ENCODE measurements at places on chromosomes 1 and 21.
A peak's percentile ranks its signal among the peaks of the same experiment; 100 is the strongest.

- DNase-seq = no peak
Observed at GRCh38 chr21:29152916-29153315, 22.5 kb downstream of the MAP3K7CL start.

DNA sequence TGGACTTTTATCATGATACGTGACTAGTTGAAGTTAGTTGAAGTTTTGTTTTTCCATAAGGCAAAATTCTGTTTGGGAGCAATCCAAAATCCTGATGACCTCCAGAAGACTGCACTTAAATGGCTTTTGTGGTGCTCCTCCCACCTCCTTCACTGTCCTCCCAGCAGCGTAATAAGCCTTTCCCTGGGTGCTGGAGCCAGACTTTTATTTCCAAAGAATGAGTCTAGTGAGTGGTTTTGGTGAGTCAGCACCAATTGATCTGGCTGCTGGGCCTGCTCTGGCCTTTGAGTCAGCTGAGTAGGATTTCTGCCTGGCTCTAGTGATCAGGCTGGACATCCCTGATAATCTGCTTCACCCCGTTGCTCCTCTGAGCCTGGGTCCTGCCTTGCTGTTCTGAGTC lies 21.7 kb upstream of the KCND3 start:
- DNase-seq = no peak

GRCh38 chr21:27475363-27475955 lies 508.6 kb upstream of the ADAMTS5 start:
- DNase-seq = no peak

- no peak for DNase-seq
Observed at GRCh38 chr1:199082778-199083389, 444.0 kb downstream of the PTPRC start.

GRCh38 chr1:32619701-32620485 lies 30.5 kb downstream of the ZBTB8OS start:
- no peak for DNase-seq

- DNase-seq = no peak
Observed at GRCh38 chr1:246724016-246724730, at the start of gene SCCPDH. SCCPDH (plus strand) TSS chr1:246724409; CDS start chr1:246724423, 14 bp downstream.

GRCh38 chr1:97668945-97669344 lies 251.9 kb downstream of the DPYD start:
- peak; percentile 7 for DNase-seq

GRCh38 chr1:53139951-53140361 lies 2.5 kb downstream of the SLC1A7 start:
- DNase-seq = no peak

DNA sequence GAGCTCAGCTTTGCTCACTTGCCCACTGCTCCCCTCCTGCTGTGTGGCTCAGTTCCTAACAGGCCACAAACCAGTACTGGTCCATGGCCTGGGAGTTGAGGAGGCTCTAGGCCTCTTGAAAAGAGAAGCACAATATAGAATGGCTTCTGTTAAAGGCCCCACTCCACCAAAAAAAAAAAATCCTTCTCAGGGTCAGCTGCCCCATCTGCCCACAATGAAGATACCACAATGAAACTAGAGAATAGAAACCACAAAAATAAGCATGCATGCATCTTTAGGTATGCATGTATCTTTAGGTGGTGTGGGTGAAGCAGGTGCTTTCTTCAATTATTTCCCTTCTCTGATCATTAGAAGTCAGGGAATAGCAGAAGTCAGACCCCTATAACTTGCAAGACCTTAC lies 620.4 kb upstream of the BEND5 start:
- no peak for DNase-seq

GRCh38 chr1:112528076-112528475 lies 19.3 kb downstream of the WNT2B start:
- no peak for DNase-seq

- no peak for DNase-seq
Observed at GRCh38 chr1:188224263-188224662, 1395.5 kb downstream of the PLA2G4A start.

- no peak for DNase-seq
Observed at GRCh38 chr1:228378873-228379460, 27.7 kb downstream of the TRIM11 start.

- no peak for DNase-seq
Observed at GRCh38 chr1:172321451-172321850, 99.0 kb upstream of the C1orf105 start.

- DNase-seq = no peak
Observed at GRCh38 chr1:187516874-187517273, 688.1 kb downstream of the PLA2G4A start.
